WERI-Rb-1 (cell line): ENCODE measurements at places on chromosomes 1 and 21.

- no peak for DNase-seq
Measured at GRCh38 chr1:15797614-15798390, 9.6 kb downstream of the UQCRHL start.

- no peak for DNase-seq
Measured at GRCh38 chr1:5634893-5635292, 357.3 kb downstream of the NPHP4 start.

GRCh38 chr1:88595355-88596002 lies 88.6 kb upstream of the PKN2 start:
- no peak for DNase-seq

DNA sequence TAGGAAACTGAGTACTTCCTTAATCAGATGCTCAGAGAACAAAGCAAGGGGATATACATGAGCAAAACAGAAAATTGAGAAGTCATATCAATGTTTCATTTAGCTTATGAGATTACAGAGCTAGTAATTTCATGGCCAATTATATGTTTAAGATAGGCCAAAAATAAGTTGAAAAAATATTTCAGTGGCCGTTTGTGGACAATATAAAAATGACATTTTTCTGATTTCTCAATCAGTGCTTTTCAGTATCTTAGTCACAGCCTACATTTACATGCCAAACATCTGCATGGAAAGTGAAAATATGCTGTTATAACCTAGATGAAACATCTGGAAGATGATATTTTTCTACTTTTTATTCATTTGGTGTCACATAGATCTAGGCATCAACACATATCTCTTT lies 192.5 kb downstream of the HLX start:
- no peak for DNase-seq

GRCh38 chr1:221897321-221897721 lies 155.4 kb upstream of the DUSP10 start:
- DNase-seq, result no peak

DNA sequence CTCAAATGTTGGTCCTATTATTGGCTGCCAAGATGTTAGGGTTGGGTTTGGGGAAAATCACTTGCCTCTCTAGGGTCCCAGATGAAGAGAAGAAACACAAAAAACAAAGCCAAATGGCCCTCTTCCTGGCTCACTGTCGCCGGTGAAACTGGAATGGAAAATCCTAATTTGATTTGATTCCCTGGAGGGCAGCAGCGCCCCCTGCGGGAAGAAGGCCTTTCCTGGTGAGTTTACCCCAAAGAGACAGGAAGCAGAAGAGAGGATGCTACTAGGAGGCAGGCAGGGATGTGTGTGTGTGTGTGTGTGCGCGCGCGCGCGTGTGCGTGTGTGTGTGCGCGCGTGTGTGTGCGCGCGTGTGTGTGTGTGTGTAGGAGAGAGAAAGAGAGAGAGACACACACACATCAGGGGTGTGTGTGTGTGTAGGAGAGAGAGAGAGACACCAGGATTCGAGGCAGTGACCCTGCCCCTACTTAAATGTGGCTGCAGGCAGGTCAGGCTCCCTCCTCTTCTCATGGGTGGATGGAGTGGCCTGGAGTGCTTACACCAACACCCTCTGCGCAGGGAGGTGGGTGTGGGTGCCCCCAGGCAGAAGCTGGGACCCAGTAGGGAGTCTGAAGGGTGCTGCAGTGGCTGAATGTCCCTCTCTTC lies 3.1 kb upstream of the SELENON start:
- peak; percentile 87 for DNase-seq

DNA sequence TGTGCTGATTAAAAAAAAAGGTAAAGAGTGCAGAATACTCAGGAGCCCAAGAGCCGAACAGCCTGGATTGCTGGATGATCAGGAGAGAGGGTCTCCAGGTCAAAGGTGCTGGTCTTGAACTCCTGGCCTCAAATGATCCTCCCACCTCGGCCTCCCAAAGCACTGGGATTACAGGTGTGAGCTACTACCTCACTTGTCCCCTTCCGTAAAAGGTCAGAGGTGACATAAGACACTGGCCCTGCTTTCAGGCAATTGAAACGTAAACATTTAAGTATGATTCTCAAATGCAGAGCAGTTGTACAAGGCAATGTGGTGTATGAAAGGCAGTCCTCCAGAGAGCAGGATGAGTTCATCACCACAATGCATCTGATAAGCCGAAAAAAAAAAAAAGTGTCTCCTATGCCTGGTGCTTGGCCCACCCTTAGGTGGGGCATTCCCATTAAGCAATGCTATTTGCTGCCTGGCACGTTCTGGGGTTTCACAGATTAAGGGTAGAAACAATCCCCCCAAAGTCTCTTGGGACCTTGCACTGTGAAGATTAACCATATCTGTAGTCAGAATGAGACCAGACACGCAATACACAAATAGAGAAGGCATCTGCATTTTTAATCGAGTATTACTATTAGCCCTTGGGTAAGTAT lies 47.7 kb downstream of the PARP1 start:
- no peak for DNase-seq

GRCh38 chr1:5010656-5011055 lies 356.2 kb downstream of the AJAP1 start:
- no peak for DNase-seq

DNA sequence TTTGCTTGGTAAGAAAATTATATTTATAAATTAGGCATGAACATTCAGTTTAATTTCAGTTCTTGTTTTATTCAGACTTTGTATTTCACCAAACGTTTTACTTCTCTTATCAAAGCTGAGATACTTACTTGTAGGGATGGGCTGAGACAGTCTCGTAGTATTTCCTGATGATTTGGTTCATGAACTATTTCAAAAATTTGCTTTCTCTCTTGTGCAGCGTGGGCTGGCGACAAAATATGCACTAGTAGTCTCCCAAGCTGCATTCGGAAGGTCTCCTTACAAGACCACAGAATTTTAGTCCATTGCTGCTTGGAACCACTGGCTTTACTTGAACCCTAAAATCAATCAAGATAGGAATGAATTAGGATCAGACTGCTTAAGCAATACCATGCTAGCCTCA lies 91.7 kb upstream of the GNG4 start:
- no peak for DNase-seq

DNA sequence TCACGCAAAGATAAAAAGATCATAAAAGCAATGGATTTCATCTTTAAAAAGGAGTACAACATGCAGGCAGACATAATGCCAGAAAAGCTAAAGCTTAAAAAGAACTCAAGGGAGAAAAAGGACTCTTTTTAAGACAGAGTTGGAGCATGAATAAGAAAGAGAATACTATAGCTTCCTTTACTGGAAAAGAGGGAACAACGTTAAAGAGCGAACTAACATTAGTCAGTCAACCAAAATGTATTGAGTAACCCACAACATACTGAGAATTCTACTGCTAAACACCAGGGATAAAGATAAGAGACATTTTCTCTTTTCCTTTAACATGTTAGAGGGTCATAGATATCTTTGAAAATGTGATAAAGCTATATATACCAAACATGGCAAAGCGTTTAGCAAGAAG lies 182.0 kb downstream of the DUSP10 start:
- DNase-seq, result no peak

- no peak for DNase-seq
Measured at GRCh38 chr1:116152577-116152943, 41.4 kb downstream of the MAB21L3 start.

GRCh38 chr1:59714966-59715365 lies 99.8 kb upstream of the HOOK1 start:
- no peak for DNase-seq

- peak; percentile 23 for DNase-seq
Measured at GRCh38 chr1:165073185-165074007, 283.1 kb downstream of the LMX1A start.

GRCh38 chr1:44628962-44629756 lies 45.1 kb downstream of the TMEM53 start:
- no peak for DNase-seq

- DNase-seq, result no peak
Measured at GRCh38 chr1:25549273-25550154, 6.1 kb downstream of the LDLRAP1 start.

DNA sequence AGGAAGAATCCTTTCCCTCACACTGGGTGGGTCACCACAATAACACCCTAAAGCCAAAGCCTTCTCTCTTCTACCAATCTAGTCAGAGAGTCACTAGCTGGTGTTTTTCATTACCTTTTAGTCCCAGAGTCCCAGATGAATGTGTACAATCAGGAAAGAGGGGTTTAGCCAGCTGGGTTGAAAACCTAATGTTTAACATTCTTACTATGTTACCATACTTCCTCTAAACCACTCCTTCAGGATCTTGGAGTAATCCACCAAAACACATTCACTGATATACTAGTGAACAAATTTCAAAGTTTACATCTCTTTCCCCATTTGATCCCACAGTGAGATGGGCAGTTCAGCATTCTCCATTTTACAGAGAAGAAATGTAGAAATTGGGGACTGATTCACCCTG lies 9.7 kb downstream of the LPAR3 start:
- no peak for DNase-seq

GRCh38 chr1:217917281-217917887 lies 286.2 kb downstream of the SPATA17 start:
- no peak for DNase-seq

- no peak for DNase-seq
Measured at GRCh38 chr1:57157818-57158603, 192.2 kb upstream of the C8B start.

GRCh38 chr1:2108213-2108876 lies 58.1 kb downstream of the PRKCZ start:
- DNase-seq, result peak; percentile 84

GRCh38 chr1:245301162-245301580 lies 146.4 kb downstream of the KIF26B start:
- no peak for DNase-seq
